ENCODE measurements at places on chromosomes 12 and 14.
A peak's percentile ranks its signal among the peaks of the same experiment; 100 is the strongest.

GRCh38 chr12:132237772-132238487 lies 91.5 kb downstream of the GALNT9 start:
- DNase-seq, result no peak

DNA sequence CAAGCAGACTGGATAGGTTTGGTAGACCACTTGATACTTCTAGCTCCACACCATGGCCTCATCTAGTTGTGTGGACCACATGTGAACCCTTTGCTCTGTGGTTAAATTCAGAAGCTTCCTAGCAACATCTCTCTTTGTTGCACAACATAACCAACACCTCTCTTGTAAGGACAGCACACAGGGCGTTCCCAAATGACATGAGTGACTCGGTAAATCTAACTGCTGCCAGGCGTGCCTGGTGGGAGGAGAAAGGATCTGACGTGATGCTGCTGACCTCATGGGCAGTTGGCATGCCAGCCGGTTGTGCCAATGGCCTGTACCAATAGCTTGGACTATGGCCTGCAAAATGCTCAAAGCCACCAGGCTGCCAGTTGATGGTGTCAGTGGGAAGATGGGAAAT lies 93.8 kb downstream of the CPSF2 start:
- no peak for DNase-seq

GRCh38 chr14:94462763-94463572 lies 10.4 kb upstream of the SERPINA11 start:
- DNase-seq, result no peak

DNA sequence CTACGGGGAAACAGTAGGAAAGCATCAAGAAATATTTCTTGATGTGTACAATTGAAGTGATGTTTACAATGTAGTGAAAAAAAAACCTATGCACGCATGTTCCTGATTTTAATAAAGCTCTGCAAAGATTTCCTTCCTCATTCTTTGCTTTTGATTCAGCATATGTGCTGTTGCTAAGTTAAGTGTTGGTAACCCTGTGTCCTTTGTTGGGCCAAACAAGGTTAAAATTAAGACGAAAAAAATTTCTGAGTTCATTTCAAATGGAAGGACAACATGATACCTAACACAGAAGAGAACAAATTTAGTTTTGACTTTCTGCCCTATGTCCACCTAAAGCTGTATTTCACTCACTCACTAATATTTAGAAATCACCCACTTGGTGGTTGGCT lies 62.8 kb downstream of the PPP2R5C start:
- DNase-seq, result no peak

- DNase-seq, result peak; percentile 62
Measured at GRCh38 chr14:76904740-76905569, 78.7 kb downstream of the LRRC74A start.

DNA sequence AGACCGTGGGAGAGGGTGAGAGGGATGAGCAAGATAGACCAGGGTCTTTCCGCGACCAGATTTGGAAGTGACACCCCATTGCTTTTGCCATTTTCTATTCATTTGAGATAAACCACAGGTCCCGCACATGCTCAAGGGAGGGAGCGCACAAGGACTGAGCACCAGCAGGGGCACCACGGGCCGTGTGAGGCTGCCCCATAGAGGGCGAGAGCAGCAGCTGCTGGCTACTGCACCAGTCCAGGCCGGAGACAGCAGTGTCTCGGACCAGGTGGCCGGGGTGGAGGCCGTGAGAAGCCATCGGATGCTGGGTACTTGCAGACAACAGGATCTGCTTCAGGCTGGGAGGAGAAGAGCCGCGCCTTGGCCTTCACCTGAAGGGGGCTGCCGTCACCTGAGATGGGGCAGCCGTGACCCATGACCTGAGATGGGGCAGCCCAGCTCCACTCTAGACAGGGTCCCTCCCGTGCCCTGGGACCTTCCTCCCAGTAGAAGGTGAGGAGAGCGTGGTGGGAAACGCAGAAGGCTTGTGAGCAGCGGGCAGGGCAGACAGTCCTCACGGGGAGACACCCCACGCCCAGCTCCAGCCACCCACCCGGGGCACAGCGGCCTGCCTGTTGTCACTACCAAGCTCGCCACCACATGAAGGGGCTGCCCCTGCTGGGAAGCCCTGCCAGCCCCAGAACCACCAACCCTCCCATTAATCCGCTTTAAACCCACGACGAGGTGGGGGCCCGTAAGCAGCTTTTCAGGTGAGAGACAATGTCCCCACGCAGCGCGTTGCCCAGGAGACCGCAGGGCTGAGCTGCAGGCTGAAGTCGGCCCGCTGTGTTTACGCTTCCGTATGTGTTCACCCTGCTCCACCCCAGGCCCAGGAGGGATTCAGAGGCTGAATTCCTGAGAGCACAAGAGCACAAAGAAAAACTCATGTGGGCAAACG lies 61.7 kb upstream of the FBRSL1 start:
- no peak for DNase-seq

- DNase-seq, result no peak
Measured at GRCh38 chr12:124568431-124569374, 1.3 kb upstream of the NCOR2 start.

- no peak for DNase-seq
Measured at GRCh38 chr12:98578821-98579220, 14.7 kb upstream of the SLC25A3 start.

DNA sequence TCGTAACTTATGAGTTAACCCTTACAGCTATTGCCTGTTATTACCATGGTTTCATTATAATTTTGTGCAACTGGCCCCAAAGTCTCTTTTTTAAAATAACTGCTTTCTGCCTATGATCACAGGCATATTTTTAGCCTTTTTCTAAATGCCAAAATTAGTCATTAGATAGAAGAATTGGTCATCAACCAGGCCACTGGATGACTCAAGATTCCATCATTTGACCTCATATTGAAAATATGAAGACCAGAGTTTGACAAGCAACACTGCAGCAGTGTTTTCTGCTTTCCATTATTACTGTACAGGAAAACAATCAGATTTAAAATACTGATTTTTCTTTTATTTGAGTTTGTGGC lies 54.7 kb upstream of the OTOGL start:
- no peak for DNase-seq

GRCh38 chr12:52439420-52439819 lies 5.2 kb upstream of the KRT75 start:
- DNase-seq, result no peak

- DNase-seq, result no peak
Measured at GRCh38 chr12:111975161-111975931, 37.6 kb downstream of the TMEM116 start.

DNA sequence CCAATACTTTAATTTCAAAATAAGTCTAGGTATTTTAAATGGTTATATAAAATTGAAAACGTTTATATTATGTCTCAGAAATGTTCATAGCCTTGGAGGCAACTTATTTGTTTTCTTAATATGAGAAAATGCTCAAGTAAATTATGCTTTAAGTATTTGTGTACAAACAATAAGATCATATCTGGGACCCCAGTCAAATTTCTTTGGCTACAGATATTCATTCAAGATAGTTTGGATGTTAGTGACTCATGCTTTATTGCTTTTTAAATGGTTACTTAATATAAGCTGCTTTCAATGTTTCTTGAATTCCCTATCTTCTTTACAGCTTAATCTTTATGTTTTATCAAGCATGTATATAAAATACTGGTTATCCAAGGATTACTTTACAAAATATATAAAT lies 291.3 kb downstream of the KCNC2 start:
- no peak for DNase-seq

- no peak for DNase-seq
Measured at GRCh38 chr14:92755495-92755894, 7.1 kb upstream of the LGMN start.

DNA sequence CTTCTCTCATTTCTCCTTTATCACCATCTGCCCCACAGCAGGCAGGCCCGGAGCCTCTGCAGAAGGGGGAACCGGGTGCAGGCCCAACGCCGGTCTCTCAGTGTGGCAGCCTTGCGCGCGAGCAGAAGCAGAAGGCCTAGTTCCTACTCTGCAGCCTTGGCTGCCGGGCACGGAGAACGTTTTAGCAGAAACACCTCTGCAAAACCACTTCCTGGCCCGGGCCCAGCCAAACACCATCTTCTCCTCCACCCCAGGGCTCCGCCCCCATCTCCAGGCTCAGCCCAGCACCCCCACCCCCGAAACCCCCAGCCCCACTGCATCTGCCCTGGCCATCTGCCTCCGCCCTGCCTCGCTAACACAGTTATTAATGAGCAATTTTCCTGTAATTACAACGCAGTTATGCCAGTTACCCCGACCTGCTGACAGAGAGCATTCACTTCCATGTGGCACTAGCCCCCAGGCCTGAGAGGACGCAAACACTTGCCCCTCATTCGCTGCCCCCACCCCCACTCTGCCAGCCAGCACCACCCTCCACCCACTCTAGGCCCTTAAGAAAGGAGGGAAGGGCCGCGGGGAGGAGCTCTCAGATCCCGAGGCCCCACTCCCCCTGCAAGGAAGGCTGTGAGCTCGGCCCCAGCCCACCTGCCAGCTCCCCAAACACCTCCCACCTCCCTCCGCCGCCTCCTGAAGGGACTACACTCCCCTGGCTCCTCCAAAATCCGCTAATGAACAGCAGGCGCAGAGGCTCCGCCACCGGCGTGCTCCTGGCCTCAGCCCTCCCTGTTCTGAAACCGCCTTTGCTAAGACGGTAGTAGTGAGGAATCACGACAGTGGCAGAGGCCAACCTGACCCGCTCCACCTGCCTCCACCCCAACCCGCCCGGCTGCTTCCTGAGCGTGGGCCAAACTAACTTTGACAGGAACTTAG lies 44.7 kb upstream of the FBRSL1 start:
- DNase-seq, result peak; percentile 87

DNA sequence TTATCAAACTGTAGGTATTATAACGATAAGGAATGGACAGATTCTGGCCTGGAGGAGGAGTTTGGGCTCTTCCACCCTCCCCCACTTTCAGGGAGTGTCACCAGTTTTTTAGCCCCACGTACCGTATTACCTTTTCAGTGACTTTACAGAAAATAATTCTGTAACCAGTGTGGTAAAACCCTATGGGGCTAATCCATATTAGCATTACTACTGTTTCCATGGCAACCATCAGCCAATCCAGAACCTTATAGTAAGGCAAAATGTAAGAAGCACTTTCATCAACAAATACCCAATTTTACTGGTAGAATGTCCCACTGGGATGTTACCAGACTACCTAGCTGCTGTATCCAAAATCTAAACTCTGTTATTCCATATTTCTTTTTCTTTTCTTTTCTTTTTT lies 50.7 kb downstream of the BICDL1 start:
- no peak for DNase-seq

- no peak for DNase-seq
Measured at GRCh38 chr14:99812096-99812750, 19.0 kb downstream of the EML1 start.
